Mesothelial cell of epicardium (in vitro differentiated cells): ENCODE measurements at places on chromosomes 5 and 9. TPM values are rescaled to one million over a fixed set of nuclear protein-coding genes. Genes with fewer than 3 reads are reported as not detected.

The C5orf34 gene
- total RNA-seq, result 3.3 to 5.5 TPM (median 4.1 TPM) in 3 replicates

The RMI1 gene
- total RNA-seq, result 8.8 to 9.8 TPM (median 9.2 TPM) in 3 replicates

The ZNF346 gene
- 42.3 to 48.6 TPM (median 46.9 TPM) in 3 replicates for total RNA-seq

The TTC23L gene
- total RNA-seq, result 2.4 to 2.7 TPM (median 2.6 TPM) in 3 replicates

The ADRA1B gene
- total RNA-seq, result 2.4 to 2.6 TPM (median 2.5 TPM) in 3 replicates

The FUT7 gene
- total RNA-seq, result 0.09 to 0.13 TPM in 2 of 3 replicates, not detected in the other

The SPATA31E1 gene
- 0.09 TPM in 1 of 3 replicates, not detected in the others for total RNA-seq

The HAVCR1 gene
- 0.20 to 0.66 TPM (median 0.25 TPM) in 3 replicates for total RNA-seq

The FOXI1 gene
- total RNA-seq, result not detected in 3 replicates

The TRIM7 gene
- 0.57 to 0.72 TPM (median 0.62 TPM) in 3 replicates for total RNA-seq

The C9orf85 gene
- 13.6 to 15.9 TPM (median 15.2 TPM) in 3 replicates for total RNA-seq

The NUTM2G gene
- total RNA-seq, result 0.16 to 0.20 TPM in 2 of 3 replicates, not detected in the other

The NOTCH1 gene
- 104 to 107 TPM (median 104 TPM) in 3 replicates for total RNA-seq

The PCDHA5 gene
- 3.6 to 3.7 TPM (median 3.6 TPM) in 3 replicates for total RNA-seq

The GDF9 gene
- total RNA-seq, result 0.93 to 1.2 TPM (median 0.98 TPM) in 3 replicates

The KLHL3 gene
- 12.7 to 16.5 TPM (median 13.1 TPM) in 3 replicates for total RNA-seq

The SLC22A5 gene
- total RNA-seq, result 27.7 to 31.1 TPM (median 30.8 TPM) in 3 replicates

The HMMR gene
- 8.7 to 9.8 TPM (median 9.4 TPM) in 3 replicates for total RNA-seq

The DAPK1 gene
- total RNA-seq, result 239 to 246 TPM (median 240 TPM) in 3 replicates

The AJM1 gene
- 3.1 to 3.8 TPM (median 3.6 TPM) in 3 replicates for total RNA-seq
